ENCODE measurements at places on chromosomes 12 and 14. TPM values are rescaled to one million over a fixed set of nuclear protein-coding genes. Genes with fewer than 3 reads are reported as not detected.
A peak's percentile ranks its signal among the peaks of the same experiment; 100 is the strongest.

DNA sequence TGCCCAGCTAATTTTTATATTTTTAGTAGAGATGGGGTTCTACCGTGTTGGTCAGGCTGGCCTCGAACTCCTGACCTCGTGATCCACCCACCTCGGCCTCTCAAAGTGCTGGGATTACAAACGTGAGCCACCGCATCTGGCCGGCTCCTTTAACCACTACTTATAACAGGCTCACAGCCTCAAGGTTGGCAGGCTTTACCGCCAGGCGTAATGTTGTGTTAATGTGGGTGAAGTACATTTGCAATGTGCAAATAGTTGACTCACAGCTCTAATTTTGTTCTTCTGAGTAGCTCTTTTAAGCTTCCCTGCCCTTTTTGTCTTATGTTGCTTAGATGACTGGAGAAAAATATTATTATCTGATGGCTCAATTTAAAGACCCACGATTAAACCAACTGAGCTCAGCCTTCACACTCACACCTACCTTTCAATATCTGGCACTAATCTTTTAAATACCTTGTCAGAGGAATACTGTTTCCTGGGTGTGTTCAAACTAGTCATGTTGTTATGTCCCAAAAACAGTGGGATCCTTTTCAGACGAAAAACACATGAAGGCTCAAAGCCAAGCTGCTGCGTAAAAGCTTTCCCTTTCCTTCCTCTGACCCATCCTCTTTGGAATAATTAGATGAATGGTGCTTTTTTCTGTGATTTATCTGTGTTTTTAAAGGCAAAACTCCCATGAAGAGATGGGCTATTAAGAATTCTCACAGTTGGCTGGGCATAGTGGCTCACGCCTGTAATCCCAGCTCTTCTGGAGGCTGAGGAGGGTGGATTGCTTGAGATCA, 57.2 kb upstream of the USP44 start:
- DNase-seq = no peak

GRCh38 chr14:50985124-50985858, 41.0 kb upstream of the PYGL start:
- DNase-seq = no peak

AP5M1 gene
- total RNA-seq = 24.7 TPM

DNA sequence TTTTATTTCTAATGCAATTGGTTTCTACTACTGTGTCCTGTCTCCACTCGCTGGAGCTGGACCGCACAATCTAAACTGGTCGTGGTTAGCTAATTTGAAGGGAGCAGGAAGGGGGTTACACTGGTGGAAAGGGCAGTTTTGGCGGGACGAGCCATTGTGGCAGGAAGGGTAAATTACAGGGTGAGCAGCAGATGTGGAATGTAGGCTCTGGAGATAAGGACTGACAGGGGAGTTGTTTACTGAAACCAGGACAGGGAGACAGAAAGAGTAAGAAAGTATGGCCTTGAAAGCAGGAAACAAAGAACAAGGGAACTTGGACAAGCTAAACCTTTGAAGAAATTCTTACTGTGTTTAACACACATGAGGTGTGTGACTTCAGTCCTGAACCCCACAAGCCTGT, 147.8 kb downstream of the ATXN7L3B start:
- no peak for DNase-seq

GRCh38 chr12:96239711-96240635, 45.8 kb downstream of the ELK3 start:
- no peak for DNase-seq

FITM1 gene
- total RNA-seq = 0.49 TPM

P3H3 gene
- total RNA-seq = 3.0 TPM

IRAK3 gene
- total RNA-seq = 0.66 TPM

- no peak for DNase-seq
These were observed 9.9 kb downstream of the UBC start for GRCh38 chr12:124904306-124905098.

TAC3 gene
- 0.50 TPM for total RNA-seq

DNA sequence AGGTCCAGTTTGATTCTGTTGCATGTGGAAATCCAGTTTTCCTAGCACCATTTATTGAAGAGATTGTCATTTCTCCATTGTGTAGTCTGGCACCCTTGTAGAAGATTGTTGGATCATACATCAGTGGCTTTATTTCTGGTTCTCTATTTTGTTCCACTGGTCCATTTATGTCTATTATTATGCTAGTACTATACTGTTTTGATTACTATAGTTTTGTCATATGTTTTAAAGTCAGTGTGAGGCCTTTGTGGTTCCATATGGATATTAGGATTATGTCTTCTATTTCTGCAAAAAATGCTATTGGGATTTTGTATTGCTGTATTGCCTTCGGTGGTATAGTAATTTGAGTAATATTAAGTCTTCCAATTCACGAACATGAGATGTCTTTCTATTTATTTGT, 51.4 kb downstream of the LEMD3 start:
- no peak for DNase-seq

PRB4 gene
- not detected for total RNA-seq

DNA sequence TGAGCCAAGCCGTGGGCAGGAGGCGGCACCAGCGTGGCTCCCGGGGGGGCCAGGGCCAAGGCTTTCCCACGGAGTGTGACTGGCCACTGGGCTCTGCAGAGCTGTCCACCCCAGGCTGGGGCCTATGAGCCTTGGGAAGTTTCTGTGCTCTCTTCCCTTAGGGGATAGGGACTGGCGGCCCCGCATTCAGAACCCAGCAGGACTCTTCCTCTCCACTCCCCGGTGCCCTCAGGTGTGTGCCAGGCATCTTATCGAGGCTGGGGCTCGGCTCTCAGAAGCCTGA, 17.8 kb upstream of the EIF2B2 start:
- no peak for DNase-seq

CBLN3 gene
- 6.5 TPM for total RNA-seq

GRCh38 chr14:105884808-105885281, 358.5 kb downstream of the TMEM121 start:
- peak; percentile 45 for DNase-seq

DNA sequence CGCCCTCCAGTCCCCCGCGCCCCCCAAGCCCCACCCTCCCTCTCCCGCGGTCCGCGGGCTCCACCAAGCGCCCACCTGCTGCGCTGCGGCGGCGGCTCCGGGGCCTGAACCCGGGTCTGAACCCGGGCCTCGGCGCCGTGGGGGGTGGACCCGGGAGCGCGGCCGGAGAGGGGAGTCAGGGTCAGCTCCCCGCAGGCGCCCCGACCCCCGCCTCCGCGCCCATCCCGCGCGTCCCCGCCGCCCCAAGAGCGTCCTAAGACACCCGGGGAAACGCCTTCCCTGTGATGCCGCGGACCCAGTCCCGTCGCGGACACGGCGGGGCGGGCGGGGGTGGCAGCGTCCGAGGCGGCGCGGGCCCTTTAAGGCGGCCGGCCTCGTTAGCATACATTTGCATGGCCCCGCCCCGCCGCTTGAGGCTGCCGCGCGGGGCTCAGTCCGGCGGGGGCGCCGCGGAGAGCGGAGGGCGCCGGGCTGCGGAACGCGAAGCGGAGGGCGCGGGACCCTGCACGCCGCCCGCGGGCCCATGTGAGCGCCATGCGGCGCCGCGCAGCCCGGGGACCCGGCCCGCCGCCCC, at the start of gene MMP17:
MMP17 (plus strand) TSS at position 433 of the 574 bp plus-strand sequence; CDS start at position 535, 102 bp downstream.
- peak; percentile 42 for DNase-seq

GRCh38 chr12:28950049-28950448, 199.0 kb upstream of the FAR2 start:
- DNase-seq = no peak

- DNase-seq = no peak
These were observed 39.7 kb downstream of the PPTC7 start for GRCh38 chr12:110543252-110543959.

GRCh38 chr14:100103250-100104005, 38.2 kb downstream of the EVL start:
- DNase-seq = no peak

DNA sequence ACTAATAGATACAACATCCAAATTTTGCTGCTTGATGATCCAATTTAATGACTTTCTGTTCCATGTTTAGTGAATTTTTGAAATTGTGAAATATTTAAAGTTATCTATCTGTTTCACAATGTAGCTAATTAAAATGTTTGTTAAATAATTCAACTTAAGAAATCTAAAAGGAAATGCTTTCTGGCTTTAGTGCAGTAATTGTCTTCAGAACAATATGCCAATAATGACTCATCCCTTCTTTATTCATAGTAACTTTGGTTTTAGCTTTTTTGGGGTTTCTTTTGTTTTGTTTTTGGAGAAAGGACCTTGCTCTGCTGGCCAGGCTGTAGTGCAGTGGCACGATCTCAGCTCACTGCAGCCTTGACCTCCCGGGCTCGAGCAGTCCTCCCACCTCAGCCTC, 479.2 kb upstream of the RGS6 start:
- no peak for DNase-seq

GRCh38 chr14:57847096-57847495, 18.8 kb downstream of the SLC35F4 start:
- no peak for DNase-seq

DNA sequence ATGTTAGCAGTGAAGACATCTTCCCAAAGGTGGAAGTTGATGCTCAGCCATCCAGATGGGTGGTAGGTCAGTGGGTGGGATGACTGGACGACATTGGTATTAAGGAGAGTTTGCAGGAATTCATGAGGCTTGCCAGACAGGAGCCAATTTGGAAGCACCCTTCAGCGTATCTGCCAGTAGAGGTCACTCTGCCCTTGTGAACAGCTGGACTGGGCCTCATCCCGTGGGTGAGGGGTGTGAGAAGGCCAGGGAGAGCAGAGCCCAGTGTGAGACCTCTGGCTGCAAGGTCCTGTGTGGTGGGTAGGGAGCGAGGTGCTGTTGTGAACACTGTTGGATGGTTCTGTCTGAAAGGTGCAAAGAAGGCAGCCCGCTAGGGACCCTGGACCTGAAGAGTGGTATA, 37.7 kb downstream of the SLC5A8 start:
- no peak for DNase-seq

GRCh38 chr12:13233830-13234641, 37.5 kb downstream of the EMP1 start:
- peak; percentile 40 for DNase-seq

MMP17 gene
- total RNA-seq = not detected

GRCh38 chr12:128840862-128841468, 12.3 kb upstream of the GLT1D1 start:
- DNase-seq = no peak

DNA sequence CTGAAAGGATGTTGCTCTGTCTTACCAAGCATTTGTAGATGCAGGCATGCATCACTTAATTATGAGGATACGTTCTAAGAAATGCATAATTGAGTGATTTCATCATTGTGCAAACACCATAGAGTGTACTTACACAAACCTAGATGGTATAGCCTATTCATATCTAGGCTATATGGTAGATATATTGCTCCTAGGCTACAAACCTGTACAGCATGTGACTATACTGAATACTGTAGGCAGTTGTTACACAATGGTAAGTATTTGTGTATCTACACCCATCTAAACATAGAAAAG, 75.9 kb downstream of the IFT81 start:
- DNase-seq = no peak

RNASE7 gene
- not detected for total RNA-seq

ALG10 gene
- total RNA-seq = 21.8 TPM

DNA sequence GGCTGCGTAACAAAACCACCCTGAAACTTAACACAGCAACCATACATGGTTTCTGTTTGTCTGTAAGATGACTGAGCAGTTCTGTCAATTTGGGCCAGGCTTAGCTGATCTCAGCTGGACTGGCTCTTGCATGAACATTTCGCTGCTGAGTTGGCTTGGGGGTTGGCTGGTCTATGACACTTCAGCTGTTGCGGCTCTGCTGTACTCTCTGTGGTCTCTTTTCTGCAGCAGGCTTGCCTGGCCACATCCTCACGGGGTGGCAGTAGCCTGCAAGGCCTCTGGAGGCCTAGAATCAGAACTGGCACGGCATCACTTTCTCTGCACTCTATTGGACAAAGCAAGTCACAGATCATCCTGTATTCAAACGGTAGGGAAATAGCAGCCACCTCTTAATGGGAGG, 216.2 kb downstream of the BCL11B start:
- peak; percentile 61 for DNase-seq

- DNase-seq = no peak
These were observed 59.2 kb downstream of the RASSF8 start for GRCh38 chr12:26017484-26018211.
